ENCODE measurements at places on chromosomes 12 and 14.
A peak's percentile ranks its signal among the peaks of the same experiment; 100 is the strongest.

GRCh38 chr12:85072826-85073225, 36.7 kb downstream of the LRRIQ1 start:
- DNase-seq = no peak

GRCh38 chr12:130087222-130087621, 75.0 kb upstream of the FZD10 start:
- DNase-seq = no peak

DNA sequence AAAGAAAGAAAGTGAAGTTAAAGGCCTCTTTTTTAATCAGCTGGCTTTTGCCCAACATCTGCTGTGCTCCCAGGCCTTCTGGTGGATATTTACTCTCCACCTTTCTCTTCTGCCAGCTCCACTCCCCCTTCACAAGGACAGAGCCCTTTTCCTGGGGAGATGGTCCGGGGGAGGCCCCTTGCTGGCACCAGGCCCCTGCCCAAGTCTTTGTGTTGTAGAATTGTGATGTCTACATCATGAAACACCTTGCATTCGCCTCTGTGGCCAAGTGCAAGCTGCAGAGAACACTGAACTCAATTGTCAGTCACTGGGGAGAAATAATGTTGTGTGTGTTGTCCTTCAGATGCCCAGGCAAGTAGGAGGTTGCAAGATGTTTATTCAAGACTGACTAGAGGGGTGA, 150.3 kb downstream of the DPF3 start:
- no peak for DNase-seq

- DNase-seq = no peak
Observed at GRCh38 chr14:74917646-74918081, 5.4 kb downstream of the RPS6KL1 start.

- no peak for DNase-seq
Observed at GRCh38 chr14:69002069-69002468, 23.0 kb upstream of the ACTN1 start.

DNA sequence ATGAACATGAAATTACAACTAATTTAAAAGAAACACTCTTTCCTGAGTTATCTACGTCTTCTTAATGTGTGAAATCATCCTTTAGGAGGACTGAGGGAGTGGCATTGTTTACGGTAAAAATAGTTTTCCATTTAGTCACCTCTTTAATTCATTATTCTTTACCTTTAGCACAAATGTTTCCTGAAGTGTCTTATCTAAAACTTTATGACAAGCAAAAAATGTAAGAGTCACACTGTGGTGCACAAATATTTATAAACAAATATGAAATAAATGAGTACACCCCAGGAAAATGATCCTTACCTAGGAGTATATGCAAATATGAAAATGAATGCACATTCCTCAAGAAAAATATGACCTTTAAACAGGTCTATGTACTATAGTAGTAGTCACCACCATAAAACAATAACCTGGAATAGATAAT, 104.6 kb downstream of the PTPRR start:
- DNase-seq = no peak

GRCh38 chr12:3097836-3098235, 20.7 kb downstream of the TSPAN9 start:
- DNase-seq = no peak

GRCh38 chr14:64879635-64880220, at the start of gene SPTB:
SPTB (minus strand) TSS chr14:64879907; CDS start chr14:64823094, 56,813 bp downstream.
- DNase-seq = peak; percentile 63

DNA sequence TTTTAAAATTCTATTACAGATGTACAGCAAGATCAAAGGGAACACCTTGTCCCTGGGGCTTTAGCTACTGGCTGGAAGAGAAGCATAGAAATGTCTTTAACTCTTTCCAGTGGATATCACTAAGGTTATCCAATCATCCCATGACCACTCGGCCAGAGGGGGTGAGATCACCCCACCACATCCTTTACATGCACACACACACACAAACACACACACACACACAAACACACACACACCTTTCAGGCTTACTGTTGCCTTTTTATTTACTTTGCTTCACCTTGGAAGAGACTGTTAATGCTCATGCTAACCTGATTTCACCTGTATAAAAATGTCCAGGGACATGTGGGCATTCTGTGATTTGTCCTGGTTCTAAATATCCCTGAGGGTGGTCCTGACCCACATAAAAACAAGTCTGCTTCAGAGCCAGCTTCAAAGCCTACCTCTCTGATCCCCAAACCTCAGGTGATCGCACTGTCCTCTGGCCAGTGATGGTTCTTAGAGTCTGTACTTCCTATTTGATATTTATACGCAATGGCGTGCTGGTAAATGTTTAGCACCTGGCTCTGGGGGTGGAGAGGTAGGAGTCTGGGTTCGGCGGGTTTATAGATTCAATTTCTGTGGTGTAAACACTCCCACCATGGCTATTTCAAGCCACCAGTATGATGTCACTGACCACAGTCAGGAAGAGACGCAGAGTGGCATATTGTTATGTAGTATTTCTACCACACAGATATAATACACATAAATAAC, 166.1 kb upstream of the EEA1 start:
- DNase-seq = no peak

GRCh38 chr12:24820872-24821271, 128.0 kb downstream of the BCAT1 start:
- DNase-seq = no peak

DNA sequence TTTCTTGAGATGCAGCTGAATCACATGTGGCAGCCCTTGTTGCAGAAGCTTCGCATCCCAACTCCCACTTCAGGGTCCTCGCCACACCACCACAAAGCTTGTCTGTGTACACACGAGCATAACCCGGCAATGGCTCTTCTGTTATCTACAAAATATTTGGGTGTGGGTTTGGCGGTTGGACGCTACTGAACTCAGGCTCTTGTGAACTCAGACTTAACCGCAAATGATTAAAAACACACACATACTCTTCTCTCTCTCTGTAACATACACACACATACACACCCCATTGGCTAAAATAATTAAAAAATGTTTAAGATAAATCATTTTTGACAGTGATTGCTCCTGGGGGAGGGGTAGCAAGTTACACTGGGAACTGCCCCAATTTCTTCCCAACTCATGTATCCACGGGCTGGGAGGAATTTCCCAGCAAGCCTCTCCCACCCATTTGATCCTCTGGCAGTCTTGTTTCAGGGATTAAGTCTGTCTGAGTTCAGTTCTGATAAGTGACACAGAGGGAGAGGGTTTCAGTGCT, 63.7 kb upstream of the MANSC4 start:
- no peak for DNase-seq

DNA sequence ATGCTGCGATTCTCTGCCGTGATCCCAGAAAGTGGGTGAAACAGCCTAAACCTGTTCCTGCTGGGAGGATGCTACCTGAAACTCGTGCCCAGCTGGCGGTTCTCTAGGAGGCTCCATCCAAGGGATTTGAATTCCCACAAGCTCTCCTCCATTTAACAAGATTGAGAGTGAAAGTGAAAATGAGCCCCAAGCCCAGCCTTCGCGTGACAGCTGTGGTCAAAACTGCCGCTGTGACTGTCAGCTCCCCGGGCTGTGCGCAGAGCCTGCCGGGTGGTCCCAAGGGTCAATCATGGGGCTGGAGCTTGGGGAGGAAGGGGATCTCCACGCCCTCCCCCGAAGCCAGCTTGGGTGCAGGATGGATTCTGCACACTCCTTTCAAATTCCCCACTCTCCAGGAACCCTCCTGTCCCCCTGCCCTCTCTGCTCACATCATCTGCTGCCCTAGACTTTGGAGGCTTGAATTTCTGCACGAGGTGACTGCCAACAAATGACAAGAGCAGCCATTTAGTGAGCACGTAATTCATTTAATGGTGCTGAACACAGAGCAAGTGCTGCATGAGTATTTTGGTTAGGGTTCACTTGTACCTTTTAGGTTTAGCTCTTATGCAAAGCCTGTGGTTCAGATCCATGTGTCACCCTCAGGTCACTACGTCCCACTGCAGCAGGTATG, 5.3 kb downstream of the ASB2 start:
- peak; percentile 49 for DNase-seq

Measured in activated CD4-positive, alpha-beta T cell treated with anti-CD3 and anti-CD28 coated beads for 24 hours (primary cell).